ENCODE measurements at places on chromosomes 11 and 22. TPM values are rescaled to one million over a fixed set of nuclear protein-coding genes. Genes with fewer than 3 reads are reported as not detected.

TSPAN32 gene
- not detected for total RNA-seq

DERL3 gene
- total RNA-seq, result 2.3 TPM

GRCh38 chr22:24697621-24698082, 76.9 kb downstream of the PIWIL3 start:
- no peak for DNase-seq

NNMT gene
- total RNA-seq, result 809 TPM

DNA sequence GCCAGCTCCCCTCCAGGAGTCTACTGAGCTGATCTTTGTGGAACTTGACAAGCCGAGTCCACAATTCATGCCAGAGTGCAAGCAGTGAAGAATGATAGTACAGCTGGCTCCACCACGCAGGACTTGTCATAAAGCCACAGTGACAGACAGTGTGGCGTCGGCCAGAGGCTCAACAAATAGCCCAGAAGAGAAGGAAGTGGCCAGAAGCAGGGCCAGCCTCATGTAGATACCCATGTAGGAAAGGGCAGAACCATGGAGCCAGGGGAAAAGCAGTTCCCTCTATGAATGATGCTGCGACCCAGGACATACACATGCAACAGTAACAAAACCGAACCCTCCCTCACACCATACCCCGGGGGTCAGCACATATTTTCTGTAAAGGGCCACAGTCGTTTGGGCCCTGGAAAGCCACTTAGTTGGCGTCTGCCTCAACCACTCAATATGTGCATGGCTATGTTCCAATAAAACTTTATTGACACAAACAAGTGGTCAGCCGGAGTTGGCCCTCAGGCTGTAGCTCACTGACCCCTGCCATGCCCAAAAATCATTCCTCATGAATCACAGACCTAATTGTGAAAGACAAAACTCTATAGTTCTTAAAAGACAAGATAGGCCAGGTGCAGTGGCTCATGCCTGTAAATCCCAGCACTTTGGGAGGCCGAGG, 161.4 kb downstream of the BRD1 start:
- DNase-seq, result no peak

GRCh38 chr11:87628026-87628580, 547.1 kb downstream of the RAB38 start:
- no peak for DNase-seq

DNA sequence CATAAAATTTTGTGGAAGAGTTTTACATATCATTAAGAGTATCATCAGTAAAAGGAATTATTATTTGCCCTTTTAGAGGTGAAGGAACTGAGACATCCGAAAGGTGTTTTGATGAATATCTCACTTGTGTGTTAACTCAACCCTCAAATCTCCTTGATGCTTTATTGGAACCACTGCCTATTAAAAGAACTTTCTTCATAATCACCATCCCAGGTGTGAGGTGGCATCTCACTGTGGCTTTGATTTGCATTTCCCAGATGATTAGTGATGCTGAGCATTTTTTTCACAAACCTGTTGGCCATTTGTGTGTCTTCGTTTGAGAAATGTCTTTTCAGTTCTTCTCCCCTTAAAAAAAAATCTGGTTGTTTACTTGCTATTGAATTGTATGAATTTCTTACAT, 134.0 kb upstream of the SYN3 start:
- no peak for DNase-seq

DNA sequence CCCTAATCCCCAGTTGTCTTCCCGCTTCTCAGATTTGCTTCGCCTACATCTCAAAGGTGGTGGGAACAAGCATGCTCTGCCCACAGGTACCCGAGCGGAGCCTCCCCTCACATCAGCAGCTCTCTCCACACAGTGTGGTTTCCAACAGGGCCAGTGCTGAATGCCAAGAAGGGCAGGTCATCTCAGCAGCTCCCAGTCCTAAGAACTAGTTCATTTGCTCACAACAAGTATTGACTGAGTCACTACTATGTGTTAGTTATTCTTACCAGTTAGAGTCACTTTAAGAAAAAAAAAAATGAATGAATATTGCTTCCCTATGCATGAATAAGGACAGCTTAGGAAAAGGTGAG, 66.2 kb downstream of the THAP12 start:
- DNase-seq, result peak; percentile 82

KDM4E gene
- total RNA-seq, result not detected

POGLUT3 gene
- 21.6 TPM for total RNA-seq

SLC22A9 gene
- not detected for total RNA-seq

- no peak for DNase-seq
These were observed 322.7 kb downstream of the CADM1 start for GRCh38 chr11:115181538-115181937.

DNA sequence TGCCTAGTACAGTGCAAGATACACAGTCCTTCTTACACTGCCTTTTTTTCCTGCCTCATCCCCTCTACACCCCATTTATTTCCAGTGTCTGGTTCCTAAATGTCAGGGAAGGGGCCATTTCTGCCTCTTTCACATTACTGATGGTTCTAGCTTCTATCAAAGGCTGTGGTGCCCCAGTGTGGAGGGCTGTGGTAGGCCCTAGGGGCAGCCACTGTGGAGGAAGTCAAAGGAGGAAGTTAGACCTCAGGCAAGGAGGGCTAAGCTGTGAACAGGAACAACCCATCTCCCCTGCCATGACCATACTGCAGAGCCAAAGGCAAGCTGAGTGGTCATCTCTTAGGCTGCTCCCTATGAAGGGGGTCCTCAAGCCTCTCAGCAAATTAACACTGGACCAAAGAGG, 81.9 kb upstream of the CRTAM start:
- no peak for DNase-seq

SCUBE1 gene
- not detected for total RNA-seq

GRCh38 chr11:46902694-46903093, 15.7 kb downstream of the LRP4 start:
- no peak for DNase-seq

CAVIN3 gene
- total RNA-seq, result 456 TPM

GRCh38 chr22:22479999-22480532, 28.5 kb downstream of the ZNF280B start:
- DNase-seq, result peak; percentile 10

CHKA gene
- total RNA-seq, result 12.3 TPM

GRCh38 chr11:18420067-18420466, 7.9 kb downstream of the LDHC start:
- no peak for DNase-seq

MIOX gene
- not detected for total RNA-seq

OTOG gene
- not detected for total RNA-seq

DNA sequence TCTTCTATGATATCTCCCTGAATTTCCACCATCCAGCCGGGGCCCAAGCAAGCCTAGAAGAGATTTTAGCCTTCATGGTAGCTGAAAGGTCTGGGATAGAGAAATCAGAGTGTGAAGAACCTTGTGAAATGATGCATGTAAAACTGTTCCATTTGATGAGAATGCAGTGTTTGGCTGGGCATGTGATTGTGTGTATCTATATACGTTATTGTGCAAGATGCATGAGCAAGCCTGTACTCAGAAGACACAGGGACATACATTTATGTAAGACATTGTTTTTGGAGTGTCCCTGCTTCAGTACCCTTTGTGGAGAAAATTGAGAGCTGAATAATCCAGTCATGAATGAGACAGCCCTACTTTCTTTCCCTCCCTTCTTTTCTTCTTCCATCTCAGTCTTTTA, 15.2 kb upstream of the OR52K2 start:
- no peak for DNase-seq

OR52K2 gene
- not detected for total RNA-seq

- no peak for DNase-seq
These were observed 87.7 kb downstream of the MORC2 start for GRCh38 chr22:30880847-30881246.

DNA sequence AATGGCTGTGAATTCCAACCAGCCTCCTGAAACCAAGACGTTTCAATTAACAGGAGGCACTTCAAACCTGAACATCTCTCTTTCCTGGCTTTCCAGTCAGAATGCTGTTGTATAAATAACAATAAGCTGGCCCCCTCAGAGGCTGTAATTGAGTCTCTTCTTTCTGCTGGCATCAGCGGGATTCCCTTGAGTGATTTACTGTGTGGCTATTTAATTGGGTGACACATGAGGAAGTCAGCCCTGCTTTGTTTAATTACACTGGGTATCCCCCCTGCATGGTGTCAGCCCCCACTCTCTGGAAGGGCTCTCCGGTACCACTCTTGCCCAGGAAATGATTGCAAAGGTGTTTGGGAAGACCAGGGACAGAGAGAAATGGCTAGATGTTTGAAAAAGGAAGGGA, 101.6 kb downstream of the NTM start:
- DNase-seq, result no peak

- peak; percentile 24 for DNase-seq
These were observed 179.8 kb downstream of the NAV2 start for GRCh38 chr11:19892387-19892786.

DNA sequence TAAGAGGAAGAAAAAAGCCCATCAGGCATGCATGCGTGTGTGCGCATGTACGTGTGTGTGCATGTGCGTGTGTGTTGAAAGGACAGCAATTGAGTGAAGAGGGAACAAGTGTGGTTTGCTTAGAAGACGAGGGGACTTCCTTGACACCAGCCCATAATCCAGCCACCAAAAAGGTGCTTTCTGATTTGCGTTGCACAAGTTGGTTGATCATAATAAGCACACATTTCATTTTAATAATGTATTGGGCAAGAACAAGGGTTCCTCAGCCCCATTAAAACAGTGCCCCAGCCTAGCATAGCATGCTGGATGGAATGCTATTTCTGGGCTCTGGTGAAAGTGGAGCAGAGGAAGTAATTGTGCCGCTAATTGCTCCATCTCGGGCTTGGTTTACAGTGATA, 493.2 kb downstream of the MIAT start:
- DNase-seq, result peak; percentile 47

BCO2 gene
- total RNA-seq, result not detected

TRIM6 gene
- 3.6 TPM for total RNA-seq

PRR33 gene
- not detected for total RNA-seq

GRCh38 chr22:21079493-21079892, 33.7 kb downstream of the LRRC74B start:
- DNase-seq, result no peak

RFPL2 gene
- not detected for total RNA-seq

SYT9 gene
- total RNA-seq, result not detected

DNA sequence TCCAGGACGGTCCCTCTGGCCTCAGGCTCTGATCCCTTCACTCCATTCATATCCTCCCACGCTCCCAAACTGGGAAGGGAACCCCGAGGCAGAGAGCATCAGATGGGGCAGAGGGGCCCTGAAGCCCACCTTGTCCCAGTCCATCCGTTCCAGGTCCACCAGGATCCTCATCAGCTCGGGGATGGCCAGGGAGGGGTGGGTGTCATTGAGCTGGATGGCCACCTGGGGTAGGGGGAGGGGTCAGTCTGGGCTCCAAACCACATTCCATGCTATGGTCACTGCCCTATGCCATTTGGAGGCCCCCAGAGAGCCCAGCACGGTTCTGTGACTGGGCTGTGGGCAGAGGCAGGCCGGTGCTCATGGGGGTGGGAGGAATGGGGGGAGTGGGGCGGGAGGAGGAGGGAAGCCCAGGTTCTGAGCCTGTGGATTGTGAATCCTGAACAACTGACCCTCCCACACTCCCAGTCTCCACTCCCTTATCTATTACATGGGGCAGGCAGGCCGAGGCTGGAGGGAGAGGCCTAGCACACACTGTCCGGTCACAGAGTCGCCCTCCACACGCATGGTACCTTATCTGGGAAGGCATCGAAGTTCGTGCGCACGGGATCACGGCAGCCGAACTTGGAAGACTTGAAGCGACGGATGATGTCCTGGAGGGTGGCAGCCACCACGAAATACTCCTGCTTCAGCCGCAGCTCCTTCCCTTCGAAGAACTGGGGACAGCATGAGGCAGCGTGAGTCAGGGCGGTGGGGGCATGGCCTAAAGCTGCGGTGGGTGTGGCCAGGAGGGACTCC, 5.5 kb downstream of the PYGM start:
- no peak for DNase-seq

- no peak for DNase-seq
These were observed 19.6 kb upstream of the POU2AF2 start for GRCh38 chr11:111225881-111226280.

SPON1 gene
- total RNA-seq, result 3.7 TPM

HOATZ gene
- total RNA-seq, result not detected

GRCh38 chr22:43236411-43237166, 49.7 kb upstream of the TTLL12 start:
- DNase-seq, result no peak

DNA sequence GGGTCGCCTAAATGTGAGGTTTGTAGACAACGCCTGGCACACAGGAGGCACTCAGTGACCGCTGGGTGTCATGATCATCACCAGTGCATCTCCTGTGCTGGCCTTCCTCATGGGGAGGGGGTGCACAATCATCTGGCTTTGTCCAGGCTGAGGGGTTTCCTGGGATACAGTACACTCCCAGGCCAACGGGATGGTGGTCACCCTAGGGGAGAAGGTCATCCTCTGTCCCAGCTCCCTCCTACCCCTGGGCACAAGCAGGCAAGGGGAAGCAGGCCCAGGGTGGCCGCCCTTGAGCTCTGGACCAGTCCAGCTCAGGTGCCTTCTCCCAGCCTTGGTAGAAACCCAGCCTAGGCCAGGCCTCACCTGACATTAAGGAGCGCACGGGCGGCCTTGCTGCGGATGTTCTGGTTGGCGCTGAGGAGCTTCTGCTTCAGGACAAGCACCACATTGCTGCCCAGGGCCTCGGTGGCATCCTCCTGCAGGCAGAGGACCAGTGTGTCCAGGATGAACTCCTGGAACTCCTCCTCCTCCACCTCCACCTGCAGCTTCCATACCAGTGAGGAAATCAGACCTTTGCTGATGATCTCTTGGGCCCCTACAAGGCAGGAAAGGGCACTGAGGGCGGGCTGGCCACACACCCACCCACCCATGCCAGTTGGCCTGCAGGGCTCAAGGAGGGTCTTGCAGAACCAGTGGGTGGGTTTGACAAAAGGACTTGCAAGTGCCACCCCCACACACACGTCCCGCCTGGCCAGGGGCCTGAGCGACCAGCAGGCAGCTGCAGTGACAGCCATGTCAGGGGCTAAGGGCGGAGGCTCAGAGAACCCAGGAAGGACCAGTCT, 6.6 kb upstream of the GNAZ start:
- no peak for DNase-seq

DNA sequence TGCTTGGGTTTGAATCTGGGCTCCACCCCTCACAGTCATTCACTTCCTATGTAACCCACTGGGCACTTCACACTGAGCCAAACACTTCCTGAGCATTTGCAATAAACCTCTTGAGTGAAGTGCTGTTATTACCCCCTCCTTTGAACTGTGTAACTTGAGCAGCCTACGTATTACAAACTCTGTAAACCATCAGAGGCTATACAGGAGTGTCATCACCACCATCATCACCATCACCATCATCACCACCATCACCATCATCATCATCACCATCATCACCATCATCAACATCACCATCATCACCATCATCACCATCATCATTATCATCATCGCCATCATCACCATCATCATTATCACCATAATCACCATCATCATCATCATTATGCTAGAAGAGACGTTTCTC, 18.4 kb downstream of the RTL6 start:
- DNase-seq, result no peak
